ENCODE measurements at places on chromosomes 3 and 15. TPM values are rescaled to one million over a fixed set of nuclear protein-coding genes. Genes with fewer than 3 reads are reported as not detected.

DNA sequence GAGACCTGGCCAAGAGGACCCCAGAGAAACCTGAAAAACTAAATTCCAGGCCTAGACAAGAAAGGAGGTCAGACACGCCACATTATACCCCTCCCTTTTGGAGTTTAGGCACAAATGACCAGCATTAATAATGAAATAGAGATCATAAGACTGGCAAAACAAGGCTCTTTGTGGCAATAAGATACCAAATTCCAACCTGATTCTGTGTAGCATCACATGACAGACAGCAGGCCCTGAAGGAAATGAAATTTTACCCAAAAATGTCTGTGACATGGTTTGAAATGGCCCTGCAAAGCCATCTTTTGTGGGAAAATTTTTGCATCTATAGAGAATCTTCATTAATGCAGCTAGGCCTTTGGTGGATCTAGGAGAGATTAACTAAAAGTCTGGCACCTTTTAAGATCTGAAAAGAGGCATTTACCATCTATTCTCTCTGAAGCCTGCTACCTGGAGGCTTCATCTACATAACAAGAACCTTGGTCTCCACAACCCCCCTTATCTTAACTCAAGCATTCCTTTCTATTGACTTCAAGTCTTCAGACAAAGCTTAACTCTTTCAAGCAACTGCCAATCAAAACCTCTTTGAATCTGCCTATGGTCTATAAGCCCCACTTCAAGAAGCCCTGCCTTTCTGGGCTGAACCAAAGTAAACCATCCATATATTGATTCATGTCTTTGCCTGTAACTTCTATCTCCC is 8.0 kb downstream of the FAM174B start:
- no peaks in the 10 kb centered on the region for H3K36me3 ChIP-seq
- no peak for DNase-seq
- H3K27me3 ChIP-seq = no peaks in the 10 kb centered on the region
- no peak overlapping the region for H3K4me3 ChIP-seq
- H3K4me1 ChIP-seq = peaks cover 15% of the 10 kb centered on the region
- H3K27ac ChIP-seq = no peak overlapping the region

GRCh38 chr15:40992825-40993224 is 39.6 kb downstream of the CHAC1 start:
- H3K36me3 ChIP-seq = peaks cover 32% of the 10 kb centered on the region
- no peak overlapping the region for H3K4me3 ChIP-seq
- no peak overlapping the region for H3K27ac ChIP-seq
- H3K27me3 ChIP-seq = no peaks in the 10 kb centered on the region
- DNase-seq = no peak

- H3K4me1 ChIP-seq = peaks cover 10% of the 10 kb centered on the region
- H3K36me3 ChIP-seq = no peaks in the 10 kb centered on the region
- H3K4me3 ChIP-seq = peak overlapping the region; percentile 80
- H3K27ac ChIP-seq = peak overlapping the region; percentile 91
Measured at GRCh38 chr3:113697500-113698090, 1.2 kb upstream of the USF3 start.

DNA sequence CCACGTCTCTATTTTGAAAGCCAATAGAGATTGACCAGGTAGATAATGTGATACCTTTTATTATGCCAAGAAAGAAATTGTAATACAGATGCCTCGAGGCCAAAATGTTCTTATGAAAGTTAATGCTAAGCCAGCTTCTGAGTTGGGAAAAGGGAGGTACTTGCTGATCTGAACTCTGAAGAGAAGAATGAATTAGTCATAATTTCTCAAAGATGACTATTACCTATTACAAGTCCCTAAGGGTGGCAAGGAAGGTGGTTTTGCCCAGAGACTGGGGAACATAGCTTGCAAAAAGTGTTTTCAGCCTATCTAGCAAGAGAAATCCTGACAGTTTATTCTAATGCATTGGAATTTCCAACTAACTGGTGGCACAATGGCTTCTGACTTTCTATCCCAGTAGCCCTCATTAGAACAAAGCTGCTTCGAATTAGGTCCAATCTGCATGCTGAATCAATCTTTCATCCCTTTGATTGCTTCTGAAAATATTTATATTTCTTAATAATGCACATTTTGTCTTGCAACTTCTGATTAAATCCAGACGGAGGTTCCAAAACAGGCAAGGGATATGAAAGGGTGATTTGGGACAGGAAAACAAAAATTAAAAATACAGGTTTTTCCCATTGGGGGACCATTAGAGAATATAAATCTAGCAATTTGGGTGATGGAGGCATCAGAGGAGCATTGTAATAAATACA is 17.7 kb upstream of the NR2F2 start:
- H3K36me3 ChIP-seq = no peaks in the 10 kb centered on the region
- no peak for DNase-seq
- no peak overlapping the region for H3K4me3 ChIP-seq
- H3K27ac ChIP-seq = no peak overlapping the region
- no peaks in the 10 kb centered on the region for H3K4me1 ChIP-seq

DNA sequence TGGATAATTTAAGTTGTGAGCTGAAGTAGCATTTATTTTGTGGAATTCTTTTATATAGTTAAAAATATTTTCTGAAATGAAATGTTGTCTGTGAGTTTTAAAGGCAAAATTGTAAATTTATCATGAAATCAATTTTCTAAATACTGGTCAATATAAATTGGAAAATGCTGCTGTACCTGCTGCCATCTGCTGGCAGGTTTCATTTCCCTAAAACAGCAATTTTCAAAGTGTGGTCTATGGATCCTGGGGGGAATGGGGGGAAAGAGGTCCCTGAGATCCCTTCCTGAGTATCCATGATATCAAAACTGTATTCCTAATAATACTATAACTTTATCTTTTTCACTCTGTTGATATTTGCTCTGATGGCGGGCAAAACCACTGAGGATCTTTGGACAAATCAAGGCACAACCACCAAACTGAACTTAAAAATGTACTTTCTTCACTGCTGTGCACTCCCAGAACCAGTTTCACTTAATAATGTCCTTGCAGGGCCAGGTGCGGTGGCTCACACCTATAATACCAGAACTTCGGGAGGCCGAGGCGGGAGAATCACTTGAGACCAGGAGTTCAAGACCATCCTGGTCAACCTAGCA is 17.2 kb upstream of the CCR4 start:
- H3K36me3 ChIP-seq = no peaks in the 10 kb centered on the region
- H3K4me3 ChIP-seq = no peak overlapping the region
- H3K27ac ChIP-seq = no peak overlapping the region
- no peaks in the 10 kb centered on the region for H3K4me1 ChIP-seq
- peak; percentile 42 for DNase-seq
- H3K27me3 ChIP-seq = no peaks in the 10 kb centered on the region

DNA sequence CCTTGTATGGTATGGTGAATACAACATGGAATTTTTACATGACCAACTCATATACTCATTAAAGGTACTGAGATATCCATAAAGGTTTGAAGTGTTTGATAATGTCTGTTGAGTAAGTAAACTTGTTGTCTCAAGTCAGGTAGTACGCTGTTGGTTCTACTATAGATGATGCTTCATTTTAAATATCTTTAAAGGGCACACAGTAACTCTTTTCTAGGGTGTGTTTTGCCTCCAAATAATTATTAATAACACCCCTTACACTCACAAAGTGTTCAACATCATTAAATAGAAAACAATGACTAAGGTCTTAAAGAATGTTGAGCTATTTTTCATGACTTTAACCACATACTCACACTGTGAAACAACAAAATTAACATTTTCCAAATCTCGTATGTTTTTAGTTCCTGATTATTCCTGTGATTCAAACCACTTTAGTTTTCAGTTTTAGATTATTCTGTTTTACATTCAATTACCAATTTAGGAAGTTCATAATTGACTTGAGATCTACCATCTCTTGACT is 220.0 kb upstream of the NANOGP8 start:
- DNase-seq = no peak
- H3K4me3 ChIP-seq = no peak overlapping the region
- peak overlapping the region; percentile 96 for H3K27ac ChIP-seq
- no peaks in the 10 kb centered on the region for H3K36me3 ChIP-seq
- no peaks in the 10 kb centered on the region for H3K27me3 ChIP-seq

CDC25A gene
- polyA plus RNA-seq = 12.8 TPM

- peak; percentile 67 for DNase-seq
- no peaks in the 10 kb centered on the region for H3K27me3 ChIP-seq
Measured at GRCh38 chr3:48595526-48596121, 495 bp upstream of the COL7A1 start.

ADIPOQ gene
- not detected for polyA plus RNA-seq

C3orf52 gene
- polyA plus RNA-seq = 10.0 TPM

- H3K36me3 ChIP-seq = no peaks in the 10 kb centered on the region
- no peaks in the 10 kb centered on the region for H3K27me3 ChIP-seq
- no peak for DNase-seq
- H3K27ac ChIP-seq = no peak overlapping the region
- H3K4me1 ChIP-seq = no peaks in the 10 kb centered on the region
Measured at GRCh38 chr3:104578558-104578957, 788.2 kb upstream of the ALCAM start.

NR1I2 gene
- not detected for polyA plus RNA-seq

PLD1 gene
- polyA plus RNA-seq = 35.2 TPM

DNA sequence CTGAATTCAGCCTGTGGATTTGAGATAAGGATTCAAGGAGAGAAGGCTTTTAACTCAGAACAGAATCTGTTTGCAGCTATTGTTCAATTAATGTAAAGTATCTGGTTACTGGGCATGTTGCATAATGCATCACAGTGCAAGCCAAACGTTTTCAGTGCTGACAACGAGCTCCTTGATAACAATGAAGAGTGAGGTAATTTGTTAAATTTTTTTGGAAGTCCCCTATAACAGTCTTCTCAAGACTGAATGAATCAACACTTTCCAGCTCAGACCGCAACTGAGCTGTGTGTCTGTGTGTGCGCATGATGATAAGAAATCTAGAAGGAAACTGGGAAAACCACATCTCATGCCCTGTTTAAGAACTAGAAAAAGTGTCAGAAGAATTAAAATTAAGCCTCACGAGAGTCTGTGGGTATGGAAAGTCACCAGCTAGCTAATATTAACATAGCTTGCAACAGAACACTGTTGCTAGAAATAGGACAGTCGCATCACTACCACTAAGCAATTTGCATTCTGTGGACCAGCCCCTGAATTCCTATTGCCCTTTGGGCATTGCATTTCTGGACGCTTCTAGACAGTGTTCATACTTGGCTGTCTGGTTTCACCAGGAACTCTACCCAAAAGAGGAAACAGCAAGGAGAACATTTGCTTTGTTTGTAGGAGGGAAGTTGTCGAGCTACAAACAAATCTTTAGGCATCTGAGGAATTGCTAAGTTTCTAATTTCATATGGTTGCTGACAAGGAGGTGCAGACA is 43.7 kb upstream of the ATP2C1 start:
- no peak overlapping the region for H3K27ac ChIP-seq
- no peaks in the 10 kb centered on the region for H3K36me3 ChIP-seq
- H3K27me3 ChIP-seq = no peaks in the 10 kb centered on the region

DNA sequence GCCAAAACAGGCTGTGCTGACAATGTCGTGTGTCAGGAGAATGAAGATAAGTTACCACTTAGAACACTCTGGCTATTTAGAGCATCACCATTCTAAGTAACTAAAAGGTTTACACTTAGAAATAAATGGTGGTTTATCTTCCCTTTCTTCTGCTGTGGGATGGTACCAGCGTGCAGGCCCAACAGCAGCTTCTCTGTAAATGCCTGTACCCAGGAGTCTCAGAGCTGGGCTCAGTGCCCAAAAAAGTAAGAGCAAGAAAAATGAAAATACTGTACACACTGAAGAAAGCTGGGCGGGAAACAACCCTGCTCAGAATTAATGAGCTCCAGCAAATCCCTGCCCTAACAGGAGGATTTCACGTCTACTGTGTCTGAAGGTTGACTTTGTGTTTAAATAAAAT is 206.5 kb downstream of the MFSD1 start:
- H3K27ac ChIP-seq = peak overlapping the region; percentile 60
- no peaks in the 10 kb centered on the region for H3K36me3 ChIP-seq
- no peak for DNase-seq
- no peak overlapping the region for H3K4me3 ChIP-seq

PIERCE2 gene
- 16.0 TPM for polyA plus RNA-seq

TNFAIP8L3 gene
- polyA plus RNA-seq = not detected

DNA sequence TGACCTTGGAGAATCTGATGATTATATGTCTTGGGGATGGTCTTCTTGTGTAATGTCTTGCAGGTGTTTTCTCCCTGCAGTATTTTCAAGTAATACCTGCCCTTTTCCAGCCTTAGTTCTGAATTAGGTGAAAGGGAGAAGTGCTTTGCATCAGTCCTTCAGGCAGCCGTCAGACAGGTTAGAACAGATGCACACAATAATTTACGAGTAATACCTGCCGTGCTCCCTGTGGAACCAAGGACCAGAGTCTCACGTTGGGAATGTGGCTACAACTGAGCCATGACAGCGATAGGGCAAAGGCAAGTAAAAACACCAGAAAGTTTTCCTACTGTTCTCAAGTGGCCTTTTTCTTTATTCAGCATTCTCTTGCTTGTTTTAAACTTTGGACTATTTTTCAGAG is 69.1 kb downstream of the CHCHD6 start:
- H3K4me1 ChIP-seq = peaks cover 8% of the 10 kb centered on the region
- H3K27me3 ChIP-seq = no peaks in the 10 kb centered on the region
- no peaks in the 10 kb centered on the region for H3K36me3 ChIP-seq
- no peak overlapping the region for H3K4me3 ChIP-seq
- H3K27ac ChIP-seq = no peak overlapping the region

GRCh38 chr3:55292360-55292759 is 194.7 kb downstream of the WNT5A start:
- H3K27ac ChIP-seq = no peak overlapping the region
- H3K4me1 ChIP-seq = no peaks in the 10 kb centered on the region
- no peaks in the 10 kb centered on the region for H3K36me3 ChIP-seq
- H3K4me3 ChIP-seq = no peak overlapping the region

GRCh38 chr3:169241630-169241990 is 421.9 kb downstream of the MECOM start:
- H3K27me3 ChIP-seq = no peaks in the 10 kb centered on the region
- peak overlapping the region; percentile 95 for H3K27ac ChIP-seq
- peak overlapping the region; percentile 27 for H3K4me3 ChIP-seq
- H3K36me3 ChIP-seq = no peaks in the 10 kb centered on the region

DNA sequence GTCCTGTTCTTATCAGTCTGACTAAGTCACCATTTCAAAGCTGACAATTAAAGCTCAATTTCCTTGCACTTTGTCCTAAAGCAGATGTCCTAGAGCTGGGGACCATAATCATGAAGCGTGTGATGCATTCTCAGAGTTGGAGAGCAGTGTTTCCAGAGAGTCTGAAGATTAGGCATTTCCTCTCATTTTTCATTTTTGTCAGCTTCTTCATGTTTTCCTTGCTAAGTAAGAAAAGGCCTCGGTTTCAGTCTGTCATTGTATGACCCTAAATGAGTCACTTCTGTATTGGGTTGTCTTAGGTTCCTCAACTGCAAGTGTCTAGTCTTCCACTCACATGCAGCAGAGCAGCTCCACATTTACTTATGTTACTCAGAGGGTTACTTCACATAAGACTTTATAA is 257.2 kb upstream of the TPRG1 start:
- H3K27ac ChIP-seq = no peak overlapping the region
- H3K36me3 ChIP-seq = no peaks in the 10 kb centered on the region
- no peak for DNase-seq
- H3K27me3 ChIP-seq = no peaks in the 10 kb centered on the region

Measured in cardiac muscle cell (in vitro differentiated cells and primary cell).